ENCODE measurements at places on chromosomes 7 and 10. TPM values are rescaled to one million over a fixed set of nuclear protein-coding genes. Genes with fewer than 3 reads are reported as not detected.

Gene SPACDR
- 0.93 TPM for total RNA-seq

DNA sequence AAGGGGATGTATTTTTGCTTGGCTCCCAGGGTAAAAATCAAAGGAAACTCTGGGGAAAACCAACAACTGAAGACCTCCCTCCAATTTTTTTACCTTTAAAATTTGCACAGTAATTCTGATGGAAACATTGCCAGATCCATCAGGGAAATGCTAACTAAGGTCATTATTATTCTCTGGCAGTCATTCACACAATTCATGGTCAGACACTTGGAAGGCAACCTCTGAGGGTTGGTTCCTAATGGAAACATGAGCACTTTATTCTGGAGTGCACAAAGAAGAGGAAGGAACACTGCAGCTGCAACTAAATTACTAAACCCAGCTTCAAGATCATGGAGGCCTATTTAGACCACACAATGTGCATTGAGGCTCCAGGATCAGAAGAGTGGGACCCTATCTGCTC is 34.2 kb downstream of the SRI start:
- H3K27ac ChIP-seq, result no peak overlapping the region

DNA sequence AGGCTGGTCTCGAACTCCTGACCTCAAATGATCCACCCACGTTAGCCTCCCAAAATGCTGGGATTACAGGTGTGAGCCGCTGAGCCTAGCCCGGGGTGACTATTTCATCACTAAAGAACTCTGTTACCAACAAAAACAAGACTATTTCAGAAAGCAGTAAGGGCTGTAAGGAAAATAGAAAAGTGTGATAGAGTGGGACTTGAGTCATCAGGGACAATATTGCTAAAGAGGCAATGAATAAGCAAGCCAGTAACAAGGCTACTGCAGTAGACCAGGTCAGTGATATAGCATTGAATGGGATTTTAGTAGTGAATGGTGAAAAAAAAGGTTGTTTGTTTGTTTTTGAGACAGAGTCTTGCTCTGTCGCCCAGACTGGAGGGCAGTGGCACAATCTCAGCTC is 51.7 kb downstream of the SVOPL start:
- DNase-seq, result no peak
- no peaks in the 10 kb centered on the region for H3K36me3 ChIP-seq
- H3K27me3 ChIP-seq, result no peaks in the 10 kb centered on the region
- H3K27ac ChIP-seq, result no peak overlapping the region
- no peaks in the 10 kb centered on the region for H3K4me1 ChIP-seq
- H3K4me3 ChIP-seq, result no peak overlapping the region

DNA sequence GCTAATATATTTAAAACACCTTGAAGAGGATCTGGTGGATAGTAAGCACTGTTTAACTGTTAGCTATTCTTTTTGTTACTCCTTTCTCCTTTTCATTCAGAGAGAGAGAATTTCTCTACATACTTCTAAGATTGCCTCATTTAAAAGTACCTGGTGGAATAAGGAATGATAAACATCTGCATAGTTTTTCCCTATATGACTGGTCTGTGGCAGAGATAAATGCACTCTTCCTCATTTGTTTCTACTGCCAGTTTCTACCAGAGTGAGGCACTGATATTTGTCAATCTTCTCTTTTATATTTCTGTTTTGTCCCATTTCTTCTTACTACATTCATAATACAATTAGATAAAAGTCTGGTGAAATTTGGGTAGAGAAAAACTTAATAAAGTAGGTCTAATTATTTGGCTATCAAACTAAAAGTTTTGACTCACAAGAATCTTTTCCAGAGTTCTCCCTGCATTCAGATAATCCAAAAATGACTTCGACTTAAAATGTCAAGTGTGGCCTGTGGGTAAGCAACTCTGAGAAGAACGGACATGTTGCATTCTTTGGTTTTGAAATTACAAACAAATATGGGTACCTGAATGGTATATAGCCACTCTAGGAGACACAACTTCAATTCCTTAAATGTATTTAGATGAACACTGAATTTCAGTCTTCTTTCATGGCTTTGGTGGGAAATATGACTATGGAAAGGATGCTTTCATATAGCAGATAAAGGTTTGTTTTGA is 38.8 kb downstream of the RNLS start:
- no peak overlapping the region for H3K4me3 ChIP-seq
- no peak for DNase-seq
- no peaks in the 10 kb centered on the region for H3K4me1 ChIP-seq
- H3K36me3 ChIP-seq, result no peaks in the 10 kb centered on the region
- no peak overlapping the region for H3K27ac ChIP-seq

- no peaks in the 10 kb centered on the region for H3K4me1 ChIP-seq
- H3K27ac ChIP-seq, result no peak overlapping the region
- no peak overlapping the region for H3K4me3 ChIP-seq
- no peaks in the 10 kb centered on the region for H3K36me3 ChIP-seq
- no peak for DNase-seq
Measured at GRCh38 chr10:8638088-8638672, 583.7 kb downstream of the GATA3 start.

Gene FLNC
- total RNA-seq, result 0.08 TPM

DNA sequence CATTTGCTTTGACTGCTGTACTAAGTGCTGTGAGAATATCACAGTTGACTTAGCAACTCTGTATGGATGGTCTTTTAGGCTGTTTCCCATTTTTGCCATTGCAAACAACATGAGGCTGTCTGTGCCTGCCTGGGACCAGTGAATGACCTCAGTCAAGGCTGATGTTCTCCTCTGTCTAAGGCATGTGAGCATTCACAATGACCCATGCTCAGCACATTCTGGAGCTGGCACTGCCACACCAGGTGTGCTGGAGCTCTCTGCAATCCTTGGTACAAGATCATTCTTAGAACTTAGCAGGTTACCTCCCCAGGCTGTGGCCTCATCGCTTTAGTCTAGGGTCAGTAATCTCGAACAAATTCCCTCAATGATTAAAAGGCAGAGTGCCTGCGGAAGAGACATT is 61.9 kb downstream of the SH3PXD2A start:
- DNase-seq, result no peak
- no peaks in the 10 kb centered on the region for H3K36me3 ChIP-seq
- H3K4me1 ChIP-seq, result peaks cover 11% of the 10 kb centered on the region
- no peak overlapping the region for H3K27ac ChIP-seq
- H3K27me3 ChIP-seq, result no peaks in the 10 kb centered on the region

DNA sequence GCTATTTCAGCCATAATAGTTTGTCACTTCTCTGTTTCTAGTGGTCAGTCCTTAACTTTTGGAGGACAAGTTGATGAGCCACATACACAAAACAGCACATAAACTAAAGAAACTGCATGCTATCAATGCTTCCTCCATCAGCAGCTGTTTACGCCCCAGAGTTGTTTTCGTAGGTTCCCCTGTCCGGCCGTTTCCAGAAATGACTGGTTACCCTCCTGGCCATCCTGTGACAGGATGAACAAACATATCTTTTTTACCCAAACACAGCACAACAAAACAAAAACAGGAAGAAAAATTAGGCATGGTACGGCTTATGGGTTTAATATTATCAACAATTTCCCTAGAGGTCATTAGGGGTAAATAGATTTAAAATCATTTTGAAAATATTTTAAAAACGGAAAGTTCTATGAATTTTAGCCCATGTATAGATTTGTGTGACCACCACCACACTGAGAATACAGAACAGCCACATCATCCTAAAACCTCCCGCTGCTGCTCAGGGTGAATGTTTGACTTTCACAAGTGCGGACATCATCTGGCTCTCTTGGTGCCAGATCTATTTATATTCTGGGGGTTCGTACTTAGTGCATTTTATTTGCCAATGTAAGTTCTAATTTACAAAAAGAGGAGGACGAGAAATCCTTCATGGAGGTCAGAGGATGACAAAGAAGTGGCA is 74.8 kb downstream of the HIPK2 start:
- peaks cover 3% of the 10 kb centered on the region for H3K4me1 ChIP-seq
- H3K4me3 ChIP-seq, result no peak overlapping the region
- peaks cover 19% of the 10 kb centered on the region for H3K36me3 ChIP-seq
- no peaks in the 10 kb centered on the region for H3K27me3 ChIP-seq

- peaks cover 9% of the 10 kb centered on the region for H3K27me3 ChIP-seq
- H3K36me3 ChIP-seq, result no peaks in the 10 kb centered on the region
- H3K4me1 ChIP-seq, result no peaks in the 10 kb centered on the region
- no peak for DNase-seq
- no peak overlapping the region for H3K27ac ChIP-seq
Measured at GRCh38 chr10:97940534-97940933, 89.9 kb downstream of the CRTAC1 start.

- H3K27ac ChIP-seq, result no peak overlapping the region
- no peaks in the 10 kb centered on the region for H3K4me1 ChIP-seq
- H3K4me3 ChIP-seq, result no peak overlapping the region
- H3K27me3 ChIP-seq, result no peaks in the 10 kb centered on the region
Measured at GRCh38 chr10:125014836-125015355, 73.0 kb downstream of the ZRANB1 start.

DNA sequence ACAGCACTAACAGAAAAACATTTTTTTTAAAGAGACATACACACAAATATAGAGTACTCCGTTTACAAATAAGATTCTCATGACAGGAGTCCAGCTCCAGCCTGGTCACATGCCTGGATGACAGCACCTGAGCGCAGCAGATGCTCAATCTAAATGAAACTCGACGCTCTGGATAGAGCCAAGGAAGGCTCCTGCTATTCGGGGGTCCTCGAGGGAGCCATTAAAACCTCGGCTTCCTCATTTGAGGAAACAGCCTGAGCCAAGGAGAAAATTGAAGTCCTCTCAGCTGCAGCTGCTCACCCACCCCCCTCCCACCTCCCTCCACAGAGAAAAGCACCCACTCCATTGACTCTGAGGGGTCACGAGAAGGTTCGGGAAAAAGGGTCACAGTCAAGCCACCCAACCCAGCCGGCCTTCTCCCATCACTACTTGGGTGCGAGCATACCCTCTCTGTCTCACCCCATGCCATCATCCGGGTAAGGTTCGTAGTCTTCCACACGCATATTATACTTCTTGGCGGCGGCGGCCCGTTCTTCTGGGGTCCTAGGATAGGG is 673 bp downstream of the NDUFB8 start:
- H3K4me3 ChIP-seq, result peak overlapping the region; percentile 96
- peaks cover 39% of the 10 kb centered on the region for H3K4me1 ChIP-seq
- peak overlapping the region; percentile 80 for H3K27ac ChIP-seq
- DNase-seq, result no peak

DNA sequence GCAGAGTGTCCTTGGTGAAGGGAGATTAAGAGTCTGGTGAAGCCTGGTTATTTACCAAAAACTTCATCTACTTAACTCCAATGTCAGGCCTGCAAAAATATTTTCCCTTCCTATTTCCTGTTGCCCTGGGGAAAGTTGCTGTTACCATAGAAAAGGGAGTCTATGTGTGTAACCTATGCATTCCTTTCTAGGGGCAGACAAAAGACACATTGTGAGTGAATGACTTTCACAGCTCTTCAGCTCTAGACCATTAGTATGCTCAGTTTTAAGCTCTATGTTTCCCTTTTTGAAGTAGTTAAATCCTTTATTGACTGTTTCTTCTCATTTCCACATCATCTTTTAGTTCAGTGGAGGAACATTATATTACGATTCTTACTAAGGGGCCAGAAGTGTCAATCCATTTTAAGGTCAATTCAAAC is 45.6 kb upstream of the SGCE start:
- DNase-seq, result no peak
- no peak overlapping the region for H3K27ac ChIP-seq
- no peaks in the 10 kb centered on the region for H3K27me3 ChIP-seq
- no peak overlapping the region for H3K4me3 ChIP-seq
- no peaks in the 10 kb centered on the region for H3K36me3 ChIP-seq
- no peaks in the 10 kb centered on the region for H3K4me1 ChIP-seq

GRCh38 chr7:121385800-121386179 is 10.3 kb downstream of the FAM3C start:
- no peak overlapping the region for H3K27ac ChIP-seq
- no peak for DNase-seq
- H3K36me3 ChIP-seq, result no peaks in the 10 kb centered on the region

DNA sequence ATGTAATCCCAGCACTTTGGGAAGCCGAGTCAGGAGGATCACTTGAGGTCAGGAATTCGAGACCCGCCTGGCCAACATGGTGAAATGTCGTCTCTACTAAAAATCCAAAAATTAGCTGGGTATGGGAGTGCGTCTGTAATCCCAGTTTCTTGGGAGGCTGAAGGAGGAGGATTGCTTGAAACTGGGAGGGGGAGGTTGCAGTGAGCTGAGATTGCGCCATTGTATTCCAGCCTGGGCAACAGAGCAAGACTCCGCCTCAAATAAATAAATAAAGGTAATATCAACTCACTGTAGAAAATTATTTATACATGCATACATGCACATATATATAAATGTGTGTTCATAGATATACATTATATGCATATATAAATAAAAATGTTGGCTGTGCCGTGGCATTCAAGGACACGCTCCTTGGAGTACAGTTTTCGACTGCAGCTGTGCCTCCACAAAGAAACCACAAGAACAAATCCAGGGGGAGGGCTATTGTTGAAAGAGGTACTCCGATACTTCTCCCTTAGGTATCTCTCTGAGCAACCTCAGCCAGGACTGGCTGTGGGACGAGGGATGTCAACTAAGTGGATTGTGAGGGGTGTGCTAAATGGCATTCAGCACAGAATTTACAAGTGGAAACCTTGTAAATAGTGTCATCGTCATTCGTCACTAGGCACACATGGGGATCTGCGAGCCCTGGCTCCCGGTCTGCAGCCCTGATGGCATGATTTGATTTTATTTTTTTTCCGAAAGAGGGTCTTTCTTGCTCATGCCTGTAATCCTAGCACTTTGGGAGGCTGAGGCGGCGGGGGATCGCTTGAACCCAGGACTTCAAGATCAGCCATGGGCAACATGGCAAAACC is 49.3 kb downstream of the HIP1 start:
- no peaks in the 10 kb centered on the region for H3K36me3 ChIP-seq
- H3K4me3 ChIP-seq, result no peak overlapping the region
- no peaks in the 10 kb centered on the region for H3K27me3 ChIP-seq
- H3K4me1 ChIP-seq, result peaks cover 3% of the 10 kb centered on the region

Gene OR6B1
- not detected for total RNA-seq

Gene CYTH3
- 9.1 TPM for total RNA-seq

- no peak overlapping the region for H3K27ac ChIP-seq
- H3K27me3 ChIP-seq, result peaks cover 15% of the 10 kb centered on the region
- DNase-seq, result no peak
- no peaks in the 10 kb centered on the region for H3K36me3 ChIP-seq
- no peak overlapping the region for H3K4me3 ChIP-seq
Measured at GRCh38 chr10:45265996-45266395, 49.4 kb downstream of the OR13A1 start.

Gene CASTOR2
- total RNA-seq, result 3.1 TPM
